ENCODE measurements at places on chromosomes 7 and 10.

GRCh38 chr7:101634196-101634717, 5.2 kb upstream of the MYL10 start:
- DNase-seq, result no peak

DNA sequence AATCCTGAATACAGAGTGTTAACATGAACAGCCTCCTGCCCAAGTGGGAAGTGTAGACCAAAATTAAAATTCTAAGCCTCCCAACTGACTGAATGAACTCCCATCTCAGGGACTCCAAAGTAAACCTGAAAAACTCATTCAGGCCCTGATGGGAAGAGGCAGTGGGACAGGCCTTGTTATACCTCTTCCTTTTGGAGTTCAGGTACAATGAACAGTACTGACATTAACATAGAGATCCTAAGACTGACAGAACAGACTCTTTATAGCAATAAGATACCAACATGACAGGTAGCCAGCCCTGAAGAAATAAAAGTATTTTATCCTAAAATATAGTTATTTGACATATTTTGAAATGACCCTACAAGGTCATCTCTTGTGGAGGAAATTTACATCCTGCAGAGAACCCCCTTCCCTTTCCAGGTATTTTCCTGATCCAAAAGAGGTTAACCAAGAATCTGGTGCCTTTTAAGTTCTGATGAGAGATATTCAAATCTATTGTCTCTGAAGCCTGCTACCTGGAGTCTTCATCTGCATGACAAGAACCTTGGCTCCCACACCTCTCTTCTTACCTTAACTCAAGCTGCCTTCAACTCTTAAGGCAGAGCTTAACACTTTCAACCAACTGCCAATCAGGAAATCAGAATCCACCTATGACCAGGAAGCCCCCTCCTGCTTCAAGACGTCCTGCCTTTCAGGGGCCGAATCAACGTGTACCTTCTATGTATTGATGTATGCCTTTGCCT, 103.3 kb upstream of the PFKP start:
- no peak for DNase-seq

DNA sequence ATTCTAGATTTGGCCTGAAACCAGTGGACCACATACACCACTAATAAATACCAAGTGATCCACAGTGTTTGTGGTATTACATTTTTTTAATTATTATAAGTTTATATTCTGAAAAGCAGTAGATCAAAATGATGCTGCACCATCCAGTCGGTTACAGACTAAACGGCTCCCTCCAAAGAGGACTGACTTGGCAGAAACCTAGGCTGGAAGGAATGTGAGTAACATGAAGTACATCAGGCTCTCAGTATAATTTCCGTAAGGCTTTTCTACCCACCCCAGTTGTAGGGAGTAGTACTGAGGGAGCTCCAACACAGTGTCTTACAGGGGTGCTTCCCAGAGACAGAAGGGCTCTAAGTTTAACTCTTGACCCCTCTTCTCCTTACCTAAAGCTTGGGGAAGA, 119.5 kb downstream of the TRRAP start:
- no peak for DNase-seq

DNA sequence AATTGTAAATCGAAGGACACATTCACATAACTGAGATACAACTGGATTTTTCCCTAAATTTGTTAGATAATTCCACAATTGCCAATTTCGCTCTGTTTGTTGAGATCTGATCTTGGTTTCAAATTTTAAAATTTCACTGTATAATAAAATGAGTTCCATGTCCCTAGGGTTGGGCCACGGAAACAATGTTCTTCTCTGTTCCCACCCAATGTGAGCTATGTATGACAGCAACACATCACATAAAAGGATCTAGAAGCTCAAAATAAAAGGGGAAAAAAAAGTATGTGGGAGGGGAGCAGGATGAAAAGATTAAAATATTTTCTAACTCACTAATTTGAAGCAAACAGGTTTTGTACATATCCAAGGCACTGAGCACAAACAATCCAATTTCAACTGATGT, 287.8 kb upstream of the MKLN1 start:
- DNase-seq, result no peak

DNA sequence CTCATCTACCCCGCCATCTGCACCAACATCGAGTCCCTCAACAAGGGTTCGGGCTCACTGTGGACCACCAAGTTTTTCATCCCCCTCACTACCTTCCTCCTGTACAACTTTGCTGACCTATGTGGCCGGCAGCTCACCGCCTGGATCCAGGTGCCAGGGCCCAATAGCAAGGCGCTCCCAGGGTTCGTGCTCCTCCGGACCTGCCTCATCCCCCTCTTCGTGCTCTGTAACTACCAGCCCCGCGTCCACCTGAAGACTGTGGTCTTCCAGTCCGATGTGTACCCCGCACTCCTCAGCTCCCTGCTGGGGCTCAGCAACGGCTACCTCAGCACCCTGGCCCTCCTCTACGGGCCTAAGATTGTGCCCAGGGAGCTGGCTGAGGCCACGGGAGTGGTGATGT, 34.6 kb upstream of the CDH23 start:
- DNase-seq, result no peak

DNA sequence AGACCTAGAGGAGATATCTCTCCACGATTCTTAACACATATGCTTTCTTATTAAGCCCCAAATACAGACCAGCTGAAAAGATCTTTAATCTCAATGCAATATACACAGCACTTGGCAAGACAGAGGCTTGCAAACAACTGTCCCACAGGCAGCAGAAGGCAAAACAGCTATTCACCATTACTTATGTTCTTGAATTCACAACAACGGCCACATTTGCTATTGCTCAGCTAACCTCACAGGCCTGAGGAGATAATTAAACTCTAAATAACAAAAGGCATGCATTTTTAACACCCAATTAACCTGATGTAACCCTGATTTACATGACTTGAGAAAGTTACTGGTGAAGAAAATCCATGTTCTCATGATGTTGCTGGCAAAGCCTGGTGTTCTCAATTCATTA, 216.4 kb downstream of the CRPPA start:
- no peak for DNase-seq

GRCh38 chr7:132290021-132290420, 286.2 kb downstream of the PLXNA4 start:
- no peak for DNase-seq

- DNase-seq, result no peak
Measured at GRCh38 chr10:132204078-132204780, 17.5 kb downstream of the DPYSL4 start.

- no peak for DNase-seq
Measured at GRCh38 chr7:47143339-47143738, 438.6 kb downstream of the TNS3 start.

GRCh38 chr10:89466599-89467035, 52.2 kb downstream of the IFIT5 start:
- no peak for DNase-seq

DNA sequence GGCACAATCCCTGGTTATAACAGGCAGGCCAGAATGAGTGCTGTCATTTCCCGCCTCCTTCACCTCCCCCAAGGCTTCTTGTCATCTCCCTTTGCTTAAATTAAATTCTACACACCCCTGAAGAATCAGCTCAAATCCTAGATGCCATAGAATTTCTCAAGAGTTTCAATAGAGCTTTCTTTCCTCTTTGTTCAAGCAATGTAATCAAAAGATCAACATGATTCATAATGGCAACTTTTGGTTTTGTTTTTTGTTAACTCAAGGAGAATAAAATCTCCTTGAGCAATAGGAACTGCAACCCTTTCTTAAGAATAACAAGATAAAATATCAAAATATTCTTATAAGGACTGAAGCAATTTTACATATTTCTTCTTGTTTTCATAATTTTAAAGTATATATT, 180.8 kb upstream of the CDK1 start:
- DNase-seq, result no peak

- DNase-seq, result no peak
Measured at GRCh38 chr10:70126700-70127395, 5.8 kb downstream of the AIFM2 start.
